Heart right ventricle (tissue), 16 donors: ENCODE measurements at places on chromosomes 6 and 20.

DNA sequence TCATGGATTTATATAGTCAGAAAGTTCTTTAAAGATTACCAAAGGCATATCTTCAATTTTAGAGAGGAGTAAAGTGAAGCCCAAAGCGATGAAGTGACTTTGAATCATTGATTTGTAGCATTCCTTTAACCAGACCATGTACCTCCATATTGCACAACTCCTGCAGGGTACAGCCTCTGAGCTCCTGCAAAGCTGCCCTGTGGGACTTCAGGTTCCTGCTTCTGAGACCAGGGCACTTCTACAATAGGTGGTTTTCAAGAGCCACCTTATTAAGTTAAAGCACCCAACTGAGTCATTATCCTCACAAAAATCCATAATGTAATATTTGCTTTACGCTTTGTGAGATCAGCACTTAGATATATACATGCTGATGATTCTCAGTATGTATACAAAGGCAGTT, 270.7 kb upstream of the RGS17 start:
- no peak for DNase-seq

DNA sequence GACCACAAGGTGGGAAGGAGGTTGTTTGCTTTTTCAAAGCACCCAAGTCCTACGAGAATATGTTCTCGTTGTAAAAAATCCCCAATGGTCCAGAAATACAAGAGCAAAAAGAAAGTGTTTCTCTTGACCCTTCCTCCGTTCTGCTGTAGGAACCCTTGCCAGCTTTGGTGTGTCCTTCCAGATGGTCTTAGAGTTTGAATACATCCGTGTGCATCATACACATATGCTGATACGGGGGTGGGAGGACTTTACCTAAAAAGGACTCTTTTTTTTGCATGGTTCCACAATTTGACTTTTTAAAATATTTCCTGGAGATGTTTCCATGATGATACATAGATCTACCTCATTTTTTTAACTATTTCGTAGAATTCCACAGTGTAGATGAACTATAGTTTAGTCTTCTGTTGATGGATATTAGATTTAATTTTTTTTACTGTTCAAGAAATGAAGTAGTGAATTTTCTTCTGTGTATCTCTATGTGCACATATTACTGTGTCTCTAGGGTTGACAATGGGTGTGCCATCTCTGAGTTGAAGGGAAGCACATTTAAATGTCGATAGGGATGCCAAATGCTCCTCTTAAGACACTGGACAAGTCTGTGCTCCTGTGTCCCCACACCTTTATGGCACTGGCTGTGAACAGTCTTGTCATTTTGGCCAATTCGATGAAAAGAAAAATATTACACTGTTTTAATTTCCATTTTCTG, 182.1 kb upstream of the SNX9 start:
- DNase-seq: no peak

DNA sequence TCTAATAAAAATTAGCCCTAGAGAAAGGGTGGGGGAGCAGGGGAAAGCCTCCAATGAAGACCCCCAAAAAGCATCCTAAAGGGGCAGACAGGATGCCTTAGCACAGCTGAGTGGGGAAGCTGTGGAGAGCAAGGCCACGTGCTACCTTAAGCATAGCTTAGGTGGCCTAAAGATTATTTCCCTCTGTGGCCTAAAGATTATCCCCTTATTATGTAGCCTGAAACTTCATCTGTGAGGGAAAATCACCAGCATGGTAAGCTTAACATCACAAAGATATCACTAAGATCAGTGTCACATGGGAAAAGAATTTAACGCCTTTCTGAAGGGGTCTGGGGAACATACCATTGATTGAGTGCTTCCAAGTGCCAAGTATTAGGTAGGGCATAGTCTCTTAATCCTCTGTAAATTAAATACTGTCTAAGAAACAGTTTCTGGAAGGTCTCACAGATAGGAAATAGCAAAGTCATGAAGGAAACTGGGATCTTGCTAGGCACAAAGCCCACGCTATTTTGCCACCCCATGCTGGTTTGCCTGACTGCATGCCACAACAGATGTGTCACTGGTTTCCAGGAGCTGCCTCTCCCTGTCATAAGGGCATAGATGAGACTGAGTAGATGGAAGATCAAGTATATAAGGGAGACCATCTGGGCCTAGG, 170.0 kb downstream of the HACE1 start:
- no peak for DNase-seq

DNA sequence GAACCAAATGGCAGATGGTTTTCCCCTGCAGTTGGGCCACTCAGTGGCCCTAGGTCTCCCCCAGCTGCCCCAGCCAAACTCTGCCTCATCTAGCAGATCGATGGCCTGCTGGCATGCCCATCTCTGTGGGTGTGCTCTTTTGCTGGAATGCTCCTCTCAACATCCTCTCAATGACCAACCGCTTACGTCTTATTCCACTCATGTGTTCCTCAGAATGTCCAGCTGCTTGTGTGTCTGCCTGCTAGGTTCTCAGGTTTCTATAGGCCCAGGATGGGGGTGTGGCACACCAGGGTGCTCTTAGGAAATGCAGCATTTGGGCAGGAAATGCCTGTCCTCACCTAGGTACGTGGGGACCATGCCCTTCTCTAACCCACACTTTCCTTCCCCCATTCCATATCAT, 509.9 kb upstream of the SYNCRIP start:
- no peak for DNase-seq
